ENCODE measurements at places on chromosomes 12 and 14.

GRCh38 chr12:27592548-27592947 is 68.5 kb downstream of the PPFIBP1 start:
- DNase-seq: no peak

- DNase-seq: no peak
Measured at GRCh38 chr12:74620921-74621320, 83.3 kb downstream of the ATXN7L3B start.

- no peak for DNase-seq
Measured at GRCh38 chr12:94954029-94954685, 49.3 kb downstream of the NDUFA12 start.

DNA sequence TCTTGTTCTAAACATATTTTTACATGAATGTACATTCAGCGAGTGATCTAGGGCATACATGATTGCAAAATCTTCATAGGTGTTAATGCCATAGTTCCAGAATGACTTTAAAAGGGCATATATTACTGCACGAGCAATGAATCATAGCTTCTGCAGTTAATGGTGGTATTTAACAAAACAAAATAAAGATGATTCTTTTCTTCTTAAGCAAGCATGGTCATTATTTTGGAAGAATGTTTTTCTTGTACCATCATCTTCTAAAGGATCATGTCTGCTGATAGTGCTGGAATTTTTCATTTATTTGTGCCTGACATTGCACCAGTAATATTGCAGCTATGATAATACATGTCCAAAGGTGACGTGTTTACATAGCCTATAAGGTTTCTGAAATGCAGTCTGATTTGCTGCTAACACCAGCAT is 388.6 kb downstream of the CCDC91 start:
- DNase-seq: no peak

- no peak for DNase-seq
Measured at GRCh38 chr12:32870716-32871115, 25.9 kb downstream of the PKP2 start.

DNA sequence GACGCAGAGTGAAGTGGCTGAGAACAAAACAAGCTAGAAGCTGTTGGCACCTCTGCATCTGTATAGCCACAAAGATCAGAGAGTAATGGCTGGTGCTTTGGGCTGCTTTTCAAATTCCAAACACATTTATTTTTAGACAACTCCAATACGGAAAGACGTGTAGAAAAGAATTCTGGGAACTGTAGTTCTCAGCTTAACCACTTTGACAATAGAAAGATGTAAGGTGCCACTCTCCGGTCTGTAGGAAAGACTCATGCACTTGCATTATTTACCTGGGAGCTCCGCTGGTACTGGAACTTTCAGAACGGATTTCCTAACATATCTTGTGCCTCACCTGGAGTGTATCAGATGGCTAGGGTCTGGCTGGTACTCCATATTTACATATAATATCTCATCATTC is 1.8 kb upstream of the OR4K2 start:
- DNase-seq: no peak

DNA sequence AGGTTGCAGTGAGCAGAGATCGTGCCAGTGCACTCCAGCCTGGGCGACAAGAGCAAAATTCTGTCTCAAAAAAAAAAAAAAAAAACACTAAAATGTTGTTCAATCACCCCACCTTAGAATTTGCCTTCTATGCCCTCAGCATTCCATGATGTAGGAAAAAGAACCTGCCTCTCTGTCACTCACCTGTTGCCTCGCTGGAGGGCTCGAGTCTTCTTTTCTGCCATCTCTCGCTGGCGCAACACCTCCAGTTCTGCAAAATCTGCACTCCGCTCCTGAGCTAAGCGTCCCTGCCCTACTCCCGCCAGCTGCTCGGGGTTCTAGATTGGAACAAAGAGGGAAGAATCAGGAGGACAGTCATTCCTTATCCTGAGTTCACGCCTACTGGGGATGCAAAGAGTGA is 17.9 kb downstream of the TIMELESS start:
- DNase-seq: no peak

- DNase-seq: peak; percentile 32
Measured at GRCh38 chr12:3747543-3747942, 5.4 kb downstream of the CRACR2A start.

DNA sequence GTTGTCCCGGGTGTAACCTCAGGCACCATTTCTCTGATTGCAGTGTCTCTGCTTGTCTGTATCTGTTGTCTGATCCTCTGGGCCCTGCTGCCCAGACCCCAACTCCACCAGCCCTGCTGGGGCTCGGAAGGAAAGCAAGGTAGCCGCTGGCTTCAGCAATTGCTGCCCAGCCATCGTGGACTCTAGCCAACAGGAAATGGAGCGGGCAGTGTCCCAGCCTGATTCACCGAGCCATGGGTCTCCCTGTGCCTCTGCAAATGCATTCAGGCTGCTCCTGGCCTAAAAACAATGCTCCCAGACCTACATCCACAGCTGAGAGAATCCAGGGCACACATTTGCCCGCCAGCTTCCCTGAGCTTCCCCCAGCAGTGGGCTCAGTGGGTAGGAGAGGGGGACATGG is 9.2 kb downstream of the TUNAR start:
- DNase-seq: no peak

- no peak for DNase-seq
Measured at GRCh38 chr12:105100207-105100985, 7.1 kb upstream of the WASHC4 start.

DNA sequence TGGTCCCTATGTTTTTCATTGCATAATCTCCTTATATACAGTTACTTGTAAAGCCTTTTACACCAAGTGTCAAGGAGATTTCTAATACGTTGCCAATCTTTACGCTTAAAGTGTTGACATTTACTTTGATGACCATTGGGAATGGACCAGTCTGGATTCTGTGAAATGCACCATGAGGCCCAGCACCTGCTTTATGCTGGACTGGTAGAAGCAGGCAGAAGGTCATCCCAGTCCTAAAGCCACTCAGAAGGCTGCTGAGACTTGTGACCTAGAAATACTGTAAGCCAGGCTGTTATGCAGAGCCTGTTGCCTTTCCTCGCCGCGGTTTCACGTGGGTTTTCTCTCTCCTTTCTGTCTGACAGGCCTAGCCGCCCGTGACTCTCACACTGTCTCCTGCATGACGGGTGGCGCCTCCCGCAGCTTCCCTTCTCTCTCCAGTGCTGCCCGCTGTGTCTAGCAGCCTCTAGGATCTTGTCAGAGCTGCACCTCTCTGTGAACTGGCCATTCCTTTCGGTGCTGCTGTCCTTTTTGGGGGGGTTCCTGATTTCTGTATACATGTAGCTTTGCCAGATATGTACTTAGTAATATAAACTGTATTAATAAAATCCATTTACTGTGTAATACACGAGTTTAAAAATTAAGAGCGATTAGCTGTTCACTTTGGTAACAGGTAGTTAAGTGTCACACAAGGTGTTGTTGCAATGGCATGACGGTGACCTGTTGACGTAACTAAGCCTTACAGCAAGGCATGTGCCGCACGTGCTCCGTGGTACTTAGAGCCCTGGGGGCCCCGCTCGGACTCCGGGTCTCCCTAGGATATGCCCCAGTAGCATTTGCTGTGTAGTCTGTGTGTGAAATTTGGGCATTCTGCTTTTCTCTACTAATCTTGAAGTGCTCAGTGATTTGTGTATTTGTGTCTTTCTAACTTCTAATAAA is 29.7 kb downstream of the XRCC3 start:
- DNase-seq: no peak

- DNase-seq: peak; percentile 78
Measured at GRCh38 chr12:48817873-48818830, at the start of gene CACNB3. CACNB3 (plus strand) TSS chr12:48818496; CDS start chr12:48818930, 434 bp downstream.

DNA sequence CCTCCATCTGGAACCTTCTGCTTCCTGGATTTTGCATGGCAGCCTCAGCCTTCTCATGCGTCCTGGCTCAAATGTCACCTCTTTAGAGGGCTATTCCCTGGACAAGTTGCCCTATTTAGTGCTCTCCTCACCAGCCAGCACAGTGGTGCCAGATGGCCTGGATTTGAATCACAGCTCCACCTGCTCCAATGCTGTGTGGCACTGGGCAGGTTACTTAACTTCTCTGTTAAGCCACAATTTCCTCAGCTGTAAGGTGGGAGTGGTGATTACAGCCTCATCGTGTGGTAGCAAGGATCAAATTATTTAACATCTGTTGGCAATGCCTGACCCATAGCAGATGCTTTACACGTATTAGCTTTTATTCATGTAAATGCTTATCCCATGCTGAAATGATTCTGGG is 16.7 kb upstream of the POP5 start:
- no peak for DNase-seq

- no peak for DNase-seq
Measured at GRCh38 chr14:104993306-104993705, 7.7 kb downstream of the CLBA1 start.

DNA sequence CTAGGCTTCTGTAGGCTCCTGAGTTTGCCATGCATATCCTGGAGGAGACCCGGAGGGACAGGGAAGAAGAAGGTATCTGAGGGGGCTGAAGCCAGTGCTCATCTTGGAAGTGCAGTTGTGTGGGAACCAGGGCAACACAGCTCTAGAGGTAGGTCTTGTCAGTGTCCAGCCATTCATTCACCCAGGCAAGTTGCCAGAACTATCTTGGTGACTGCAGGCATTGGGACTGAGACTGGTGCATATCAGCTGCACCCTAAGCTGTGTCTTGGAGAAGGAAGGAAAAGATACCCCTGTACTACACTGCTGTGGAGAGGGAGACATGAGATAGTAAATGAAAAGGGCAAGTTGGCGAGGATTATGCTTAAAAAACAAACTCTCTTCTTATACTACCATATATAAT is 4.9 kb upstream of the WIF1 start:
- no peak for DNase-seq

GRCh38 chr12:47802312-47802711 is 17.4 kb downstream of the HDAC7 start:
- DNase-seq: no peak

DNA sequence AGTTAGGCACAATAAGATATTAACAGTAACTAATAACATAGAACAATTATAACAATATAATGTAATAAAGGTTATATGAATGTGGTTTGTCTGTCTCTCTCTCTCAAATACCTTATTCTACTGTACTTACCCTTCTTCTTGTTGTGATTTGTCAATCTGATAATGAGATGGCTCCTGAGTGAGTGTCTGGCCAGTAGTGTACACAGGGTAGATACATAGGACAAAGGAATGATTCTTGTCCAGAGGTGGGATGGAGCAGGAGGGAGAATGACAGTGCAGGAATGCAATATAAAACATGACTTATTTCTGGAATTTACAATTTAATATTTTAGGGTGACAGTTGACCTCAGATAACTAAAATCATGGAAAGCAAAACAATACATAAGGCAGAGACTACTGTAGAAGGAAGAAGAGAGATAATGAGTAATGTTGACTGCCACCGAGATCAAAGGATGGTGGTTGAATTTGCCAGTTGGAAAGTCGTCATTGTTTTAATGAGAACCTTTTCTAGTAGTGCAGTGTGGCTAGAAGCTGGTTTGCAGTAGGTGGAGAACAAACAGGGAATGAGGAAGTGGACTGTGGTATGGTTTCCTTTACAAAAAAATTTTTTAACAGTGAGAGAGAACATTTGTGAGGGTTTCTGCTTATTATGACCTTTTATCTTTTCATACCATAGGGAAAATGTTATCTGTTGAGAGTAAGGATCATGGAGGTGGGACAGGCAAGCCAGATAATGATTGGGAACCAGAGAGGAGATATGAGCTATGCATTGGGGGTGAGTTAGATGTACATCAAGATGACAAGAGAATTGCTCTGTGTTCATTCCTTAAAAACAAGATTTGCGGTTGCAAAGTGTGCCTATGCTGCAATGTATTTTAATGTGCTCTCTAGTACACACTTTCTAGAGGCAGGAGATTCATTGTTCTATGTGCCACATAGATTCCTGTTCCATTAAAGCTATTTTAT is 458.3 kb downstream of the BTG1 start:
- peak; percentile 12 for DNase-seq

GRCh38 chr14:103073876-103074728 is 9.9 kb upstream of the LBHD2 start:
- no peak for DNase-seq

DNA sequence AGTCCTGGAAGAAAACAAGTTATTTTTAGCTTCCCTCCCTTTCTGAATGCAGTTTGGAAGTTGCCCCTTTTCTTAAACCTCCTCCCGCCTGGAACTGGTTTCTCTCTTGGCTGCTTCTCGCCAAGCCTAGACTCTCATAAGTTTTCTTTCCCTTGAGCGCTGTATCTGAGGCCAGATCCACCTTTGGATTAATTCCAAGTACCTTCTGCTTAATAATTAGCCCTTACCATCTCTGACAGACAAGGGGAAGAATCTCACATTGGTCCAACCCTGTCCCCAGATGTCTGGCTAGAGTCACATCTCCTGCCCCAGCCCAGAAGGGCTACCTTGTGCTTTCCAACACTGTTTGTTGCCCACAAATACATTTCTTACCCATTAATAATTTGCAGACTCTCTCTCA is 161.8 kb upstream of the RGS6 start:
- DNase-seq: no peak

DNA sequence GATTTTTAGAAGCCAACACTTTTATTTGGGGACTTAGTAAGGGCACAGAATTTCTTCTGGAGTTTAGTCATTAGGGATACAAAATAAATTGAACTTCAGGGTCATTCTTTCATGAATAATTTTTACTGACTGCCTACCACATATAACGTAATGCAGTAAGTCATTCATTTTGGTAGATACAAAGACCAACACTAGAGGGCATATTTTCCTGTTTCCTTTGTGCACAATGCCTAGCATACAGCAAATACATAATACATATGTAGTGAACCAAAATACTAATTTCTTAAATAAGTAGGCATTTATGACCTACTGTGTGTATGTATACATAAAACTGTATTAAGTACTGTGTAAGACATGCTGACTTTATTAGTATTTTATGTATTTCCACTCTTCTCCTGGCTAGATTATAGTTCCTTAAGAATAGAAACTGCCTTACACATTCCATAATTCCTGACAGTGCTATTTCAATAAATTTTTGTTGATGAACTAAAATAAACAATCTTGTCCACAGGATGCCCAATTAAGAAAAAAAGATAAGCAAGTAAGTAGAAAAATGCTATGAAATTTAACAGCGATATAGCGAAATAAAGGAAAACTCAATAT is 47.9 kb downstream of the PPP1R12A start:
- DNase-seq: no peak

DNA sequence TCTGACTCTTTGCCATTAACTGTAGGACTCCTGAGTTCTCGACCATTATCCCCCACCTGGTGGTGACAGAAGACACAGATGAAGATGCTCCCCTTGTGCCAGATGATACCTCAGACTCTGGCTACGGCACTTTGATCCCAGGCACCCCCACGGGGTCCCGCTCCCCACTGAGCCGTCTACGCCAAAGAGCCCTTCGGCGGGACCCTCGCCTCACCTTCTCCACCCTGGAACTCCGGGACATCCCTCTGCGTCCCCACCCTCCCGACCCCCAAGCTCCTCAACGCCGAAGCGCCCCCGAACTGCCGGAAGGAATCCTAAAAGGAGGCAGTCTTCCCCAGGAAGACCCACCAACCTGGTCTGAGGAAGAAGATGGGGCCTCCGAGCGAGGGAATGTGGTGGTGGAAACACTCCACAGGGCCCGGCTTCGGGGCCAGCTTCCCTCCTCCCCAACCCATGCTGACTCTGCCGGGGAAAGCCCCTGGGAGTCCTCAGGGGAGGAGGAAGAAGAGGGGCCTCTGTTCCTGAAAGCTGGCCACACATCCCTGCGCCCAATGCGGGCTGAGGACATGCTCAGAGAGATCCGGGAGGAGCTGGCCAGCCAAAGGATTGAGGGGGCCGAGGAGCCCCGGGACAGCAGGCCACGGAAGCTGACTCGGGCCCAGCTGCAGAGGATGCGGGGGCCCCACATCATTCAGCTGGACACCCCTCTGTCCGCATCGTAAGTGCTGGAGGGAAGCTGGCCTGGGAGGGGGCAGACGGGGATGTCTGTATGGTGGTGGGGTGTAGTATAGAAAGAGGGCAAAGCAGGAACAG is 14.4 kb downstream of the TNFRSF1A start:
- DNase-seq: no peak

GRCh38 chr12:59118356-59118755 is 198.1 kb upstream of the LRIG3 start:
- no peak for DNase-seq
